ENCODE measurements at places on chromosomes 2 and 18.
A peak's percentile ranks its signal among the peaks of the same experiment; 100 is the strongest.

GRCh38 chr2:55120634-55121359 is 70.5 kb upstream of the RTN4 start:
- DNase-seq, result peak; percentile 99

DNA sequence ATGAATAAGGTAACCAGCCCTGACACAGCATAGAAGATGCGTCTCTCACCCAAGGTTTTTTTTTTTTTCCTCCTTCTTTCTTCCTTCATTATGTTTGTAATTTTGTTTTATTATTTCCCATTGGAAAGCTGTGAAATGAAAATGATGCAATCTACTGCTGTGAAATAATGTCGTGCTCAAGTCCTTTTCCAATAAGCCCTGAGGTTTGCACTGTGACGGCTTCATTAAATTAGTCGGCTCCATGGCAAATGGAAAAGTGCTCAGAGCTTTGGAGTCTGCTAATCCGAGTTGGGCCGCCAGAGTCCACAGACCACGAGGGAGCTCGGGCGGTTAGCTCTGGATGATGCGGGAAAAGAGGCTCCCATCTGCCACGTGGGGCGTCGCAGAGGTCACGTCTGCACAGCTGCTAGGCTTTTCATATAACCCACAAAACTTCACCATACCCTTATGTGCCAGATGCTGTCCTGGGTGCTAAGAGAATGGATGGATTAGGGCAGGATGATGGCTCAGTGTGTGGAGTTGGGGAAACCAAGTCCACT is 92.3 kb upstream of the CAPN13 start:
- DNase-seq, result peak; percentile 59

- DNase-seq, result no peak
These were observed 66.6 kb upstream of the HDAC4 start for GRCh38 chr2:239467281-239467955.

GRCh38 chr2:7759898-7760297 is 842.7 kb downstream of the RNF144A start:
- DNase-seq, result no peak

GRCh38 chr2:233065954-233066470 is 5.9 kb downstream of the INPP5D start:
- DNase-seq, result no peak

DNA sequence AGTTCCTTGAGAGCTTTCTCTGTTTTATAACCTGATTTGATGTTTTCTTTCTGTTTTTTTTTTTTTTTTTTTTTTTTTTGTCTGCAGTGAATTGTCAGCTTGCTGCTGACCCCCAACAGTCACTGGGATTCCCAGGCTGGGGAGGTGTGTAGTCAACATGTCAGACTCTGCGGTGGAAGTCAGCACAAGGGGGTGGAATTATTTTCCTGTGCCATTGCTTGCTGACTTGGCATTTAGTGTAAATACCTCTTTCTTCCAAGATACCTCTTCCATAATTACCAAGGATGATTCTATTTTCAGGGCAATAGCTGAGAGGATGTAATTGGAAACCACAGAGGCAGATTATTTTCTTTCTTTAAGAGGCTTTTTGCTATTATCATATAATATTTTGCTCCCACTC is 266.3 kb downstream of the CCDC85A start:
- DNase-seq, result no peak

- DNase-seq, result no peak
These were observed 69.5 kb downstream of the ASAP2 start for GRCh38 chr2:9276074-9276473.

- DNase-seq, result no peak
These were observed 80.3 kb downstream of the GYPC start for GRCh38 chr2:126736133-126736874.

DNA sequence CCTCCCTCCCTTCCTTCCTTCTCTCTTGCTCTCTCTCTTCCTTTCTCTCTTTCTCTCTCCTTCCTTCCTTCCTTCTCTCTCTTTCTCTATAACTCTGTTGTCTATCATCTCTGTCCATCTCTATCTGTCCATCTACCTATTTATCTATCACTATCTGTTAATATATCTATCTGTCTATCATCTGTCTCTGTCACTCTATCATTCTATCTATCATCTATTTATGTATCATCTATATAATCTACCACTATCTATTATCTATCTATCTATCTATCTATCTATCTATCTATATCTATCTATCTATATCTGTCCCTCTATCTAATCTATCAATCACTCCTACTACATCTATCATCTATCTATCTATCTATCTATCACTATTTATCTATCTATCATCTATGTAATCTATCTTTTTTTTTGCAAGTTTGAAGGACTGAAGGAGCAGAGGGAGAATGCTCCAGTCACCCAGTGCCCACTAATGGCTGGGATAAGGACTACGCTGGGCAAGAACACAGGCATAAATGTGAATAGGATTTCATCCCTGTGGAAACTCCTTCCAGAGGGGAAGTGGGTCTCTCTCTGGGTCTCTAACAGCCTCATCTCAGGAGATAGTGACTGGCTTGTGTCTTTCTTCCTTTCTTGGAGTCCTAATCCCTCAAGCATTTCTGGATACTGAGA is 427.0 kb downstream of the LPIN1 start:
- DNase-seq, result no peak

GRCh38 chr2:85735691-85736090 is 18.1 kb upstream of the ATOH8 start:
- peak; percentile 87 for DNase-seq

DNA sequence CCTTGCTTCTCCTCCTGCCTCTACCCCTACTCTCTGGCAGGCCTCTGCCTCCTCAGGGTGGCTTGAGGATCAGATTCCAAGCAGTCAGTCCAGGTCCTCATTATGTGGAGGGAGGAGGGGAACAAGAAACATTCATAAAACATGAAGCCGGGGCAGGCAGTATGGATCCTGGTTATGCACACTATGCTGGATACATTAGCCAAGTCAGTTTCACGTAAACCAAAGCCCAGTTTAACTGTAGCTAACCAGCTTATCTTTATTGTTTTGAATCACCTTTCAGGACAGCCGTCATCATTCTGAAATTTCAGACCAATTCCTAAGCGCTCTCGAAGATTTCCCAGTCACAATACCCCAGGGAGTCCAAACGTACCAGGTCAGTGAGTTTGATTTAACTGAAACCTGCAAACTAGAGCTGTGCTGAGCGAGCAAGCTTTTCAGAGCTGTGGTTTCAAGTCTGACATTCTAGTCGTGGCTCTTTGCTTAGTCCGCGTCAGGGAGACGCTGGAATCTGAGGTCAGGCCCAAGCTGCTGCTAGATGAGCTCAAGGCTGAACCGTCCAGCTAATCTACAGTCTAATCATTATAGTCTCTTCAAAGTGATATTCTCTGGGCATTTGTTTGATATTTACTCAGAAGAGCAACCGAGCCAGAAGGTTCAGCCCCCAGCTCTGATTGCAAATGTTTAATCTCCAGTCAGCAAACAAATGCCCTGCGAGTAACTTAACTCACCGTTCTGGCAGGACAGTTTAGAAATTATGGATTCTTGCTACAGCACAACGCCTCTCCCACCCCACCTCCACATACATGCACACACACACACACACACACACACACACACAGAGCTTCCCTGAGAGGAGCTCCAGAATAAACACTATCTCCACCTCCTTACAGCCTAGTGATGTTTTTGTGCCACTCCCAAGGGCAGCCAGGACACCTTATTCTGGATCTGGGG is 63.8 kb upstream of the BZW1 start:
- peak; percentile 46 for DNase-seq

- no peak for DNase-seq
These were observed 892.2 kb upstream of the ZEB2 start for GRCh38 chr2:145412155-145412554.

- DNase-seq, result no peak
These were observed 1176.9 kb downstream of the SUCLG1 start for GRCh38 chr2:83282043-83282795.

DNA sequence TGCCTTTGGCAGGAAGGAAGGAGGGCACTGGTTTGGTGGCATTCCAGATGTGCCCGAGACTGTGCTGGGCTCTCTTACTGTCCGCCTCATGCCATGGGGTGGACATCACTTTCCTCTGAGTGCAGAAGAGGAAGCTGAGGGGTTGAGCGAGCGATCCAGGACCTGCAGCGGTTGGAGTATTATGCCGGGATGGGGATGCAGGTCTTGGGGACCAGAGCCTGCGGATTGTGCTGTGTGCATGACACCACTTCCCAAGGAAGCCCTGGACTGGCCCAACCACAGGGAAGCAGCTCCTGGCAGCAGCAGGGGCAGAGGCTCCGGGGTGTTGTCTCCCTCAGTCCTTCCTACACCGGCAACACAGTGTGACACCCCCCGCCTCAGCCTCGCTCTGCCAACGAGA is 44.5 kb downstream of the ATP6V1C2 start:
- DNase-seq, result no peak

GRCh38 chr2:16554060-16554583 is 111.5 kb downstream of the CYRIA start:
- DNase-seq, result no peak

DNA sequence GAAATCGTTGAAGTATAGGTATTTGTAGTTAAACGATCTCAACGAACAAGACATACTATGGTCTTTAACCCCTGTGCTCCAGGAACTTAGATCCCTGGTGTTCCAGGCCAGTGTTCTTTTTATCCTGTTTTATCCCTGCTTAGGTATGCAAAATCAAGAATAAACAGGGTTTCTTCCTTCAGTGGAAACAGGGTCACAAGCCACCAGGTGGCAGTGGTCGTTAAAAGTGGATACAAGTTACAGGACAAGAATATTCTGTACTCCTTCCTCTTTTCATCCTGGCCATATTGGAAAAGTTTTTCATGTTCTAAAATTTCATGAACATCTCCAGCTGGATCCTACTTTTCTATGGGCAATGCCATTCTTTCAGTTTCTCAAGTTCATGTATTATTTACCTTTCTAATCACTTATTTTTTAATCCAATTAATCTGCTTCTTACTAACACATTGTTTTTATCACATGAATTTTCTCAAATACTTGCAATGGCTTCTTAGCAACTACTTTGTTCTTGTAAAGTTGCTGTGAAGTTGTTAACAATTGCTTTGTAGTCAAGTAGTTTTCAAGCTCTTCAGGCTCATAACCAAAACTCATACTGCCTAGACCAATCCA is 16.4 kb upstream of the HNMT start:
- DNase-seq, result peak; percentile 71

- no peak for DNase-seq
These were observed 34.7 kb downstream of the LPIN2 start for GRCh38 chr18:2978208-2978607.

DNA sequence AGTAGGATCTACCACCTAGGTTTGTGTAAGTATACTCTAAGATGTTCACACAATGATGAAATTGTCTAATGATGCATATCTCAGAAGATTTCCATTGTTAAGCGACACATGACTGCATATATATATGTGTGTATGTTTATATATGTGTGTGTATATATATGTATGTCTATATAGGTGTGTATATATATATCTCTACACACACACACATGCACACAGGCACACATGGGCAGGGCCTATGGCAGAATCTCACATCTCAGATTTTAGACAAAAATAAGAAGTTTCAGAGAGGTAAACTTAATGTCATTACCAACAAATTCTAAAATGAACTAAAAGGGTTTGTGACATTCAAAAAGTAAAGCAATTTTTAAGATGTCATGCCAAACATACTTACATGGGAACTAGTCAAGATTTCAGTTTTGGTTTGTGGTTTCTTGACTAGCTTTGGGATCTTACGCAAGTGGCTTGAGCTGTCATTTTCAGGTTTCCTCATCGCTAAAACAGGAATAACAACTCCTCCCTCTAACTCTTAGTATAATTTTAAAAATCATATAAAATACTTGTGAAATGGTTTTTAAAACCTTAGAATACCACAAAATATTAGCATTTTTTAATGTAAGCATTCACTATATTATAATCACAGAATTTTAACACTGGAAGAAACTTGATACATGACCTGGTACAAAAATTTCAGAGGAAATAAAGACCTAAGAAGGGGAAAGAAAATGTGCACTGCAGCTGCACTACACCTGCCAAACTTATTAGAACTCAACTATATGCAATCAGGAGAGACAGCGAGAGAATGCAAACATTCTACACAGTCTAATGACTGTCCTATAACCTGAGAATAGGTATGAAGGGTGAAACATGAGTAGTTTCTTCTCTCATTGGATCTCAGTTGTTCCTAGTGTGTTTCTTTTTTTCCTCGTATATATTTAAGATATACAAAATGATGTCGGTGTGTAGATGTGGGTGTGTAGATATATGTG is 75.7 kb downstream of the TTC21B start:
- DNase-seq, result no peak

DNA sequence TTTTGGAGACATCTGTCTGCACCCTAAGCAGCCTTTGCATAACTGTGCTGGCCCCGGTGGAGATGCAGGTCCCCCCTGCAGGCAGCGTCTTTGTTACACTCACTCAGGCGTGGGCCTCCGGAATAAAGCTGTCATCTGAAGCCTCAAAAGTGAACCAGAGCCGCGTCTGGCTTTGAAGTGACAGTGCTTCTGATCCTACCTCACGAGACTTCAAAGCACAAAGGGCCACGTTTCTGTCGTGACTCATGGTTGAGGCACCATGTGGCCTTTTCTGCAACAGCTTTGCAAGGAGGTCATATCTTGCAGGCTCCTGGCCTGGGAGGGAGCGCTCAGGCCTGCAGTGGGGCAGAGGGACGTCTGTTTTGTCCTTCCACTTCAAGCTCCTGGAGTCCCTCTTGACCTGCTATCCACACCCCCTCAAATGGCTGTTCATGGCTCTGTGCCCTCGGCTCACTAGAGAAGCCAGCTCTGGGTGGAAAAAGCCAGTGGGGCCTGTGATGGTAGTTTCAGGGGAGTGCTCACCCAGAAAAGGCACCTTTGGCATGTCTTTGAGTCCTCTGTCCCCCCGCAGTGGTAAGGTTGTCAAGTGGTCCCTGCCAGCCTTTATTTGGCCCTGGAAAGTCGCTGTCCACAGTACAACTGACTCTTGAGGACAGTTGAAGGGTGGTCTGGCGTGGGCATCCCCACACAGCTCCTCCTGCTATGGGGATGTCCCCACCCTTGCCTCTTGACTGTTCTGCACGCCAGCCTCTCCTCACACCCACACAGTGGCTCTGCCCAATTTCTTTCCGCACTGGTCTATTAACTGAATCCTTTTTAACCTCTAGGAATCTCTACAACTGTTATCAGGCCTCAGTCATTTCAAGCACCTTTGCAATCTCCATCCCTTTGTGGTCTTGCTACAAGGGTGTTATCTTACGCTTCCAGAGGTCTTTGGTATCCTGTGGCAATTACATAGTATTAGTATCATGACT is 19.3 kb downstream of the GPR55 start:
- DNase-seq, result no peak

DNA sequence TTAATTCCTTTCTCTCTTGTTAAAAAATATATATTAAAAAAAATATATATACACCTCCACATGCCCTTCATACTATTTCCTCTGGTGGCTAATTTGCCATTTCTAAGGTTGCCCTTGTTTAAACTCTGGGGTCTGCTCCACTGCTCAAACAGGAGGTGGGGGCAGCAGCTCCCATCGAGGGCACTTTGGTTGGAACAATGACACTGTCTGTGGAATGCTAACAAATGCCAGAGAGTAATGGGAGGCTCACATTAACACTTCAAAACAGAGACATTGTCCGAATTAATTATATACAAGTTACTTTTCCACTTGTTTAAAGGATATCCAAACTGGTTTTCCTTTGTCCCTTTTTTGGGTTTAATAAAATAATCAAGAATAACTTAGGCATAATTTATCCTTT is 58.8 kb upstream of the CD302 start:
- DNase-seq, result no peak

- no peak for DNase-seq
These were observed 337.6 kb downstream of the KIAA1328 start for GRCh38 chr18:37166491-37166890.

- DNase-seq, result no peak
These were observed 12.5 kb downstream of the ABCG8 start for GRCh38 chr2:43851011-43851980.
